Pons (tissue), 1 donor: ENCODE measurements at places on chromosomes 5 and 9.

- DNase-seq: no peak
Measured at GRCh38 chr9:21933281-21933680, 60.9 kb downstream of the CDKN2A start.

- peak; percentile 86 for DNase-seq
Measured at GRCh38 chr5:113283558-113283957, 151.2 kb downstream of the TSSK1B start.

- no peak for DNase-seq
Measured at GRCh38 chr5:18213666-18214065, 579.4 kb downstream of the TAF11L14 start.

GRCh38 chr5:123597018-123597417 lies 85.0 kb downstream of the CSNK1G3 start:
- DNase-seq: no peak

- no peak for DNase-seq
Measured at GRCh38 chr5:31133488-31133887, 60.0 kb upstream of the CDH6 start.

GRCh38 chr5:109741390-109741789 lies 51.7 kb downstream of the MAN2A1 start:
- no peak for DNase-seq

DNA sequence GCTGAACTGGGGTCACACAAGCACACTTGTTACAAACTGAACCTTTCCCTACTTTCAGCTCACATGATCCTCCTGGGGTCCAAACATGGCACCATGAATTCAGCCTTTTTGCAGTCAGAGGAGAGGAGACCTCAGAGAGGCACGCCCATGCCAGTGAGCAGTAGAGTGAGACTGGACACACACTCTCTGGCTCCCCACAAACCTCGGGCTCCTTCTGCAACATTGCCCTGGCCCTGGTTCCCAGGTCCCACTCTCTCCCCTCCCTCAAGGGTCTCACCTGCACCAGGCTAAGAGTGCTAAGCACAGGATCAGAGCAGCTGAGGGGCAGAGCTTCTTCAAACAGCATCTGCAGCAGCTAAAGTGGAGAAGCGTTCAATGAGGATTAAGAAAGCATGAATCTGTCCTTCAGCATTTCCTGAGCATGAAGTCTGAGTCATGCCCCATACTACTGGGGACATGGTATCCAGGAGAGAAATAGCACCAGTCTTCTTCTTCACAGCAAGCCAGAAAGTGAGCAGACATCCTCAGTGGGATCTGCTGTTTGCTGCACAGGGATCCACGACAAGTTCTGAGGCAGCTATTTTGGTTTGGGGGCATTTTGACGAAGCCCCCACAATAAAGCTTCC lies 27.2 kb downstream of the SLC35A4 start:
- no peak for DNase-seq

DNA sequence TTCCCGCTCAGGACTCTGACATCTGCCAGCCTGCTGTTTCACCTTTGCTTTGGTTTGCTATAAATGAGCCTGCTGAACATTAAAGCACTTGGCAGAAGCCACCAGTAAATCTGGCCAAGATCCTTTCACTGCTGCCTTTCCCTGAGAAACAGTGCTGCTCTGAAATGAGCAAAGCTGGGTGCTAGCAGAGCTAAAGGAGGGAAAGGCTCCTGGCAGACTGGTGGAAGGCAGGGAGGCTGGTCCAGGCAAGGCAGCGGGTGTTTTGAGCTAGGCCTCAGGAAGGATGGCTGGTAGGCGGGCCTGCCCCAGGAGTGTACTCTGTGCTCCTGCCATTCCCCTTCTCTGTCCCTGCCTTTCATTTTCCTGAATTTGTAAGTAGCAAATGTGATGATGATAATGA lies 52.5 kb upstream of the PTGS1 start:
- DNase-seq: peak; percentile 65

DNA sequence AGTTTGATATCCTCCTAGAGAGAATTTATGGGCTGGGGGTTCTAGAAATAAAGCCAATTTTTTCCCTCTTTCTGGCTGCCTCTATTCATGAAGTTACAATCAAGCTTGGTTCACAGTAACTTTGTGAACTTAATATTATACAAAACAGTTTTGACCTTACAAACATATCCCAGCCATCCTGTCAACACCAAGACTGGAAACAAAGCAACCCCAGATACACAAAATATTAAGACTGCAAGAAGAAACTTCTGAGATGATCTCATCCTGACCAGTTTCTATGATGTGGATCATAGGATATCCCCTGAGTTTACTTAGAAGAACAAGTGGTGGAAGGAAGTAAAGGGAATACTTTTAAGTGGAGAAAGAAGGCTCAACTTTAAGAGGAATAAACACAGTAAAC lies 28.3 kb upstream of the CER1 start:
- DNase-seq: no peak

GRCh38 chr9:31536471-31536870 lies 848.0 kb upstream of the ACO1 start:
- DNase-seq: no peak

- no peak for DNase-seq
Measured at GRCh38 chr5:91486638-91487037, 103.5 kb upstream of the ARRDC3 start.

DNA sequence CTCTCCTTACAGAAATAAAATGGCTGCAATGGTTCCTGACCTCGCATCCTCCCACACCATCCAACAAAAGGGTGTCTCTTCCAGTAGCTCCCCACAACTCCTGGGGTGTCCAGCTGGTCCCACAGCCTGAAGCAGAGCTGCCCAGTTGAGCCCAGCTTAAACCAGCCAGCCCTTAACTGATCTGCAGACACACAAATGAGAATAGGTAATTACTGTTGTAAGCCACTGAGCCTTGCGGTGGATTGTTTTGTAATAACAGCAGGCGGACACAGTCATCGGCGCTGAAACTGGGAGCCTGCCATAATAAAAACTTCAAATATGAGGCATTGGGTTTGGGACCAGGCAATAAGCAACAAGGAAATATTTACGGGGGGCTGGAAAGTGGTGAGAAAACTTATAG lies 10.4 kb upstream of the ZBTB43 start:
- DNase-seq: no peak

DNA sequence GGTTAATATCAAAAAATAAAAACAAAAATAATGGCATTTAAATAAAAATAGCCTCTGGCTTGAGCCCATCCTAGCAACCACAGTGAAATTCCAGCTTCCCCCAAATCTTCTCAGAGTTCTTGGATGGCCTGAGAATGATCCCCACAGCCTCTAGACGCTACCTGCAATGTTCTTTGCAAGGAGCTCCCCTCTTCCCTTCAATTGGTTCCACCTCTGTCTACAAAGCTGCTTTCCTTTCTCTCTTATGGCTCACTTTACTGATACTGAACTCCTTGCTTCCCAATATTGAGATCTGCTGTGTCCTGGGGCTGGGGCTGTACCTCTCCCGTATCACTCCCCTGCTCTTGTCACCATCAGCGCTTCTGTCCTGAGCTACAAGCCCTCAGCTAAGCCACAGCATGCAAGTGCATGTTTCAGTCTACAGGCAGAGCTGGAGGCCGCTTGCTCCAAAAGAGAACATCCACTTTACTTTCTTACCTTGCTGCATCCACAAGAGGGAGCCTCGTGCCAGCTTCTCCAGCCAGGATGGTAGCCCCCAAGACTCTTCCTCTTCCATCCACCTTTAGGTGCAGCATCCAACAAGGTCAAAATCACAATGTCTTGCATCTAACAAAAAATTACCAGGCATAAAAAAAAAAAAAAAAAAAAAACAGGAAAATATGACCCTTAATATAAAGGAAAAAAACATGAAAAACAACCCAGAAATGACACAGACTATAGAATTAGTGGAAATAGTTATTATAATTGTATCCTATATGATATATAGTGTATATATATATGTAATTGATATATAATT lies 57.4 kb upstream of the PRSS3 start:
- DNase-seq: no peak

- DNase-seq: peak; percentile 36
Measured at GRCh38 chr9:108297073-108297472, 558.7 kb downstream of the ACTL7B start.

DNA sequence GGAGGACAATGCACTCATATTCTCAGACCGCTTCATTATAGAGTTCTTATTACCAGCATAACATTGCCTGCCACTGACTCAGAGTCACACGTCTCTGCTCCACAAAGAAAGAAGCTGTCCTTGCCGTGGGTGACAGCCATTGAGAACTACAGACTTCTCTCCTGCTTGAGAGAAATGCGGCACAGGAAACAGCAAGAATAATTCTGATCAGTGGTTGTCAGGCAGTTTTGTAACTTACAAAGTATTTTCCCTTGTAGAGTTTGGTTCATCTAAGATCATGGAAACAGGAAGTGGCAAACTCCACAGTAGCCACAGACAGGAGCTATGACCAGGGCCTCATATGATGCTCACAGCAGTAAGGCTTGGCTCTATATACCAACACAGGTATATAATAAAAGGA lies 47.0 kb downstream of the KCNV2 start:
- DNase-seq: peak; percentile 26

- no peak for DNase-seq
Measured at GRCh38 chr9:120464887-120465421, 115.0 kb downstream of the CDK5RAP2 start.

GRCh38 chr5:128706269-128706668 lies 168.2 kb upstream of the FBN2 start:
- DNase-seq: no peak

GRCh38 chr5:180873615-180874520 lies 12.8 kb upstream of the ZFP62 start:
- DNase-seq: no peak

- DNase-seq: no peak
Measured at GRCh38 chr9:93668261-93668871, 92.0 kb downstream of the PHF2 start.

- peak; percentile 67 for DNase-seq
Measured at GRCh38 chr5:139637438-139638089, 10.6 kb upstream of the CXXC5 start.

- no peak for DNase-seq
Measured at GRCh38 chr5:2269656-2270055, 386.9 kb upstream of the IRX4 start.

DNA sequence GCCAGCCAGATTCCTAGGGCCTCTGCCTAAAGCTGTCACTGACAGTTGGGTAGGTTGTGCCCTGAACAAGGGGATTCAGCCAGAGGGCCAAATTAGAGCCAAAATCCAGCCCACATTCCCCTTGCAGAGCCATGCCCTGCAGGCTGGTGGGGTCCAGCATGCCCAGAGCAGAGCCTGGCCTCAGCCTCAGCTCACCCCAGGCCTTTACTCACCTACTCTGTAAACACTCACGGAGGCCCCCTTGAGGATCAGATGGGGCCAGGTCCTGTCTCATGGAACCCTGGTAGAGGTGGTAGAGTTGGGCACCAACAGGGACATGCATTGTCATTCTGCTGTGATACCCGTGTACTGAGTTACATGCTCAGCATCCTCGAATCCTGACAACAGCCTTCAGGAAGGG lies 74.9 kb downstream of the LMX1B start:
- no peak for DNase-seq

DNA sequence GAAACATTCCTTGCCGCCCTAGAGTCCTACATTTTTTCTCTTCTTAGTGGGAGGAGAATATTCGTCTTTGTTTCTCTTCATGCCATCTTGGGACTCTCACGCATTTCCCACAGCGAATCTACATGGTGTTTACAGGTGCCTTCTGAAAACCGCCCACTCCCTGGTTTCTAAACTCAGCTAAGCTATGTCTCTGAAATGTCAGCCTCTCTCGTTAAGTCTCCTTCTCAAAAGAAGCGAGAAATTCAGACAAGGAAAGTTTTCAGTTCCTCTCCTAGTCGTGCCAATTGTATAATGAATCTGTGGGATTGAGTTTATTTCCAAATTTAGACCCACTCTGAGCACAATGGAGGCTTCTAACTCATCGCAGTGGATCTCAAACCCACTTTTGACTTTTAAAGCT lies 186.8 kb upstream of the NFIB start:
- no peak for DNase-seq

GRCh38 chr9:18216376-18216775 lies 257.6 kb upstream of the ADAMTSL1 start:
- DNase-seq: no peak

DNA sequence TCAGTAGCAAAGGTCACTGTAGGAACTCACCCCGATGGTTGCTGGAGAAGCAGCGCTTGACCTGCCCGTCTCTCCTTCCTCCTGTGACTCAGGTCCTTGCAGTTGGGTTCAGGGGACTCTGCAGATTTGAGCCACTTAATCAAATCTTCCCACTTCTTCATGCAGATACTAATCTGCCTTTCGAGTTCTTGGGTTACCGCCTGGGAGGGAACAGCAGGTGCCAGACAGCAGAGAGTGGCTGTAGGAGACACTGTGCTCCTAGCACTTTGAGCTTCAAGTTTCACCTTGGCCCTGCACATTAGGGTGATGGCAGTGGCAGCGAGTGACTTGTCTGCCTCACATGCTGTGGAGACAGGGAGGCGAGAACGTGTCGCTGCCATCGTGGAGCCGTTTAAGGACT lies 478.3 kb downstream of the PSAT1 start:
- no peak for DNase-seq

GRCh38 chr5:119389288-119390030 lies 33.6 kb downstream of the TNFAIP8 start:
- DNase-seq: no peak

DNA sequence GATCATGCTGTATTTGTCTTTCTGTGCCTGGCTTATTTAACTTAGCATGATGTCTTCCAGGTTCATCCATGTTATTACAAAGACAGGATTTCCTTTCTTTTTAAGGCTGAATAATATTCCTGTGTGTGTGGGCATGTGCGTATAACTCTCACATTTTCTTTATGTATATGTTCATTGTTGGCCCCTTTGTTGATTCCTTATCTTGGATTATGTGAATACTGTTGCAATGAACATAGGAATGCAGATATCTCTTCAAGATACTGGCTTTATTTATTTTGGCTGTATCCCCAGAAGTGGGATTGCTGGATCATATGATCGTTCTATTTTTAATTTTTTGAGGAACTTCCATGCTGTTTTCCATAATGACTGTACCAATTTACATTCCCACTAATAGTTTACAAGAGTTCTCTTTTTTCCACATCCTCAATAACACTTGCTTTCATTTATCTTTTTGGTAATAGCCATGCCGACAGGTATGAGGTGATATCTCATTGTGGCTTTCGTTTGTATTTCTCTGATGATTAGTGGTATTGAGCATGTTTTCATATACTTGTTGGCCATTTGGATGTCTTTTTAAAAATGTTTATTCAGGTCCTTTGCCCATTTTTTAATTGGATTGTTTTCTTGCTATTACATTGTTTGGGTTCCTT lies 38.0 kb downstream of the CREBRF start:
- peak; percentile 14 for DNase-seq
